ENCODE measurements at places on chromosomes 12 and 14. TPM values are rescaled to one million over a fixed set of nuclear protein-coding genes. Genes with fewer than 3 reads are reported as not detected.

Gene KRT83
- not detected for total RNA-seq

GRCh38 chr12:69666798-69667197, 32.3 kb downstream of the BEST3 start:
- DNase-seq = no peak

GRCh38 chr12:84507956-84508850, 404.4 kb downstream of the SLC6A15 start:
- peak; percentile 56 for DNase-seq

DNA sequence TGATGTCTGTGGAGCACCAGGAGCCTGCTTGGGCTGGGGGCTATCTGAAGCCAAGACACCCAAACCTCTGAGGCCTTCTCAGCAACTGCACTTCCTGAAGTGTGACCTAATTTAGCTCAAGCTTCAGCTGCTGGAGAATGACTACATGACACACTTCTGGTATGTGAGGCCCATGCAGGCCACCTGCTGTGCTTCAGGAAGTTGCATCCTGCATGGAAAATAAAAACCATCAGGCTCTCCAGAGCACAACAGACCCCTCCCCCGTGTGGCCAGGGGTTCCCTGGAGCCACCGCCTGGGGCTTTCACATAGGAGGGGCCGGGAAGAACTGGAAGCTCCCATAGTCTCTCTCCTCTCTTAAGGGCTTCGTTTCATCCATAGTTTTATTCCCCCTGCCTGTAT, 217.7 kb downstream of the SLC15A4 start:
- DNase-seq = peak; percentile 64

Gene CGRRF1
- 23.5 TPM for total RNA-seq

GRCh38 chr12:132327336-132328171, 1.8 kb downstream of the GALNT9 start:
- no peak for DNase-seq

Gene C14orf39
- 1.8 TPM for total RNA-seq

Gene PTPN21
- 14.3 TPM for total RNA-seq

DNA sequence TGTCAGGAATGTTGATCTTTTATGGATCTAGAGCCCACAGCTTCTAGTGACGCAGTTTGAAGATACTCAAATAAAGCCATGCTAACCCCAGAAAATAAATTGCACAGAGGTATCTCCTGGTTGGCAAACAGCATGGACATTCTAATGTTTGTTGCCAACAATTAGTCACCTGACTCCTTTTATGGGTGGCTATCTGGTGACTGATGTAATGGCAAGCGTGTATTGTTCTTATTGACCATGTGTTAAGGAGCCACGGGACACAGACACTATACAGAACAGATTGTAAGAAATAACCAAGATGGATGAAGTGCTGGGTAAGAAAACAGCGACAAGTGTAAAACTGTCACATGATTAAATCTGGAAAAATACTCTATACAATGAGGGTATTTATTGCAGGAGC, 401.3 kb upstream of the PDE3A start:
- no peak for DNase-seq

Gene CMA1
- total RNA-seq = not detected

DNA sequence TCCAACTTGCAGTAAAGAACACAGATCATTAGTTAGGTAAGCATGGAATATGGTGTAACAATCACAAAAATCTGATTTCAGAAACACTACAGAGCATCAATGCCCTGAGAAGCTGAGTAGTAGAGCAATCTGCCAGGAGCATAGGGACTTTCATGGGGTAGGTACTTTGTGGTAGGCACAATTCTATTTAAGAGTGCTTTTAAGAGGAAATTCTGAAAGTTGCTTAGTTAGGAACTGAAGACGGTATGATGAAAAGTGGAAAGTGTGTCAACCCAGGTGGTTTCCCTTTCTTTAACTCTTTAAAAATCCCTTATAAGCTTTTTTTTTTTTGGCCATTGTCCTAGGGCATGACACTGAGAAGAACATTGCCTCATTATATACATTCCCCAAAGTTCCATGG, 535.7 kb upstream of the FBXO33 start:
- DNase-seq = no peak

Gene TAS2R8
- not detected for total RNA-seq

Measured in H9 (cell line).